ENCODE measurements at places on chromosomes 4 and X.

DNA sequence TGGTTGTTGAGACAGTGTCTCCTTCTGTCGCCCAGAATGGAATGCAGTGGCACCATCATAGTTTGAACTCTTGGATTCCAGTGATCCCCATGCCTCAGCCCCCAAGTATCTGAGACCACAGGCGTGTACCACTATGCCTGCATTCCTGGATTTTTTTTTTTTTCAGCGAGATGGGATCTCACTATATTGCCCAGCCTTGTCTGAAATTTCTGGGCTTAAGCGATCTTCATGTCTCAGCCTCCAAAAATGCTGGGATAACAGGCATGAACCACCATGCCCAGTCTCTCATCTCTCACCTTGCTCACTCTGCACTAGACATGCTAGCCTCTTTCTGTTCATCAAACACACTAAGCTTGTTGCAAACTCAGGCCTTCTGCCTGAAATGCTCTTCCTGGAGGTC lies 104.1 kb downstream of the UBE2K start:
- H3K27me3 ChIP-seq = no peaks in the 10 kb centered on the region
- H3K4me3 ChIP-seq = no peak overlapping the region
- no peaks in the 10 kb centered on the region for H3K4me1 ChIP-seq

GRCh38 chr4:158481811-158482210 lies 39.9 kb upstream of the RXFP1 start:
- DNase-seq = no peak
- H3K27ac ChIP-seq = no peak overlapping the region
- no peak overlapping the region for H3K4me3 ChIP-seq

DNA sequence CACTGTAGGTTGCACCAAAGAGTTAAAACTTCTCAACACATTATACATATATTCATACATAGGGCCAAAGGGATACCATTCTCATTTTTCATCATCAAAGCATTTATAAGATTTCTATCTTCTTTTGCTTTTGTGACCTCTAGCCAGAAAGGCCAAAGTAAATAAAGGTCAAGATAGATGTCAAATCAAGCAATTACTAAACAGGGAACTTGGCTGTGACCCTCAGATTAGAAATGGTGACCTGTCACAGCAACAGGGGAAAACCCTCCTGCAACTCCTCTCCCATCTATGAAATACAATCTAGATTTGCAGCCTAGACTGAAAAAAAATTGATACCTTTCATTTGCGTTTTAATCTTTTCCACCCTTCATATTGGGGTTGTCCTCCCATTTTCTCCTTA lies 225.6 kb upstream of the FAM241A start:
- no peak for DNase-seq
- H3K4me1 ChIP-seq = no peaks in the 10 kb centered on the region

- H3K36me3 ChIP-seq = no peaks in the 10 kb centered on the region
- H3K4me1 ChIP-seq = peaks cover 10% of the 10 kb centered on the region
- no peak overlapping the region for H3K4me3 ChIP-seq
- no peak for DNase-seq
- H3K27me3 ChIP-seq = peaks cover 2% of the 10 kb centered on the region
These were observed 216.4 kb downstream of the PALLD start for GRCh38 chr4:168713253-168713652.

GRCh38 chr4:113106108-113106507 lies 56.7 kb downstream of the ANK2 start:
- no peak overlapping the region for H3K27ac ChIP-seq
- H3K4me3 ChIP-seq = no peak overlapping the region
- peaks cover 4% of the 10 kb centered on the region for H3K27me3 ChIP-seq

- peaks cover 29% of the 10 kb centered on the region for H3K27me3 ChIP-seq
- no peak for DNase-seq
- H3K4me3 ChIP-seq = no peak overlapping the region
- H3K27ac ChIP-seq = no peak overlapping the region
These were observed 25.7 kb upstream of the TRPC3 start for GRCh38 chr4:121977251-121978171.

GRCh38 chr4:157204634-157205244 lies 15.8 kb upstream of the GRIA2 start:
- DNase-seq = no peak
- H3K36me3 ChIP-seq = no peaks in the 10 kb centered on the region
- no peaks in the 10 kb centered on the region for H3K27me3 ChIP-seq
- H3K4me3 ChIP-seq = no peak overlapping the region
- H3K27ac ChIP-seq = no peak overlapping the region
- no peaks in the 10 kb centered on the region for H3K4me1 ChIP-seq

GRCh38 chrX:21708116-21708515 lies 49.8 kb downstream of the SMPX start:
- no peak overlapping the region for H3K27ac ChIP-seq
- H3K36me3 ChIP-seq = no peaks in the 10 kb centered on the region
- no peaks in the 10 kb centered on the region for H3K27me3 ChIP-seq
- no peaks in the 10 kb centered on the region for H3K4me1 ChIP-seq
- H3K4me3 ChIP-seq = no peak overlapping the region

DNA sequence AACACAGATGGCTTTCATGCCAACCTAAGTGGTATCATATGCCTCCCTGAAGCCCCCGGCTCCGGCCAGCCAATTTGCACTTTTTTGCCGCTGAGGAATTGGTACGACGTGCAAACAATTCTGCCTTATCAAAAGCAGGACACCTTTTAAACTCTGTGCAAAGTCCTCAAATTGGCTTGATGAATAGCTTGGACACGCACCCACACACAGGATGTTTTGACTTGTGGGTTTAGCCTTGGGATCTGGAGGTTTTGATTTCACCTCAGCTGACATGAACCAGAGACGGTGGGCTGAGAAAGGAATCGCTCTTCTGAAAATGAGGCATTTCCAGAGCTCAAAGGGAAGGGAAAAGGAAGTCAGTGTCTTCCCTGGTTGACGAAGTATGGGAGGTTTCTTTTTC lies 110.8 kb upstream of the SHOX start:
- H3K36me3 ChIP-seq = no peaks in the 10 kb centered on the region
- no peaks in the 10 kb centered on the region for H3K4me1 ChIP-seq
- no peak overlapping the region for H3K27ac ChIP-seq
- H3K4me3 ChIP-seq = no peak overlapping the region

DNA sequence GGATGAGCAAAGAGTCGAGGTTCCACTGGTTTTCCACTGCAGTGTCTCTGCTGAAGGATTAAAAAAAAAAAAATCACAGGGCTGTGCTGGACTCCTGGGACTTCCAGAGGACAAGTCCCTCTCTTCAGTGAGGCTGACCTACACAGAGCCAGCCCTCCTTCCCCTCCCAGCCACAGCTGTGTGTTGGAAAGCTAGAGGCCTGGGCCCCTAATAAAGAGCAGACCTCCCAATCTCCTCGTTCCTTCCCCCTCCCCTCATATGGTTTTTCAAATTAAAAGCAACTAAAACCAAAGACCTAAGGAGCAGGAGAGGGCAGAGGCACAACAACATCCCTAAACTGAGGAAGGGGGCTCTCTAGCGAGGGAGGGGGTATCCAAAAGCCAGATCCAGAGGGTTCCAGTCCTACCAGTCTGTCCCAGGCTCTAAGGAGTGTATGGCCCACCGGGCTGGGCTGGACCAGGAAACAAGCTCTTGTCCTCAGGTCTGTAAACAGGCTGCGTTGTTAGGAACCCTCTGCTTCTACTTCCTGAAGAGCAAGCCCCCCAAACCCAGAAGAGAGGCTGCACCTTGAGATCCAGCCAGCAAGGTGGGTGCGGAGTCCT lies 4.0 kb upstream of the PDGFRA start:
- no peaks in the 10 kb centered on the region for H3K36me3 ChIP-seq
- H3K4me1 ChIP-seq = peaks cover 17% of the 10 kb centered on the region
- peaks cover 73% of the 10 kb centered on the region for H3K27me3 ChIP-seq
- H3K4me3 ChIP-seq = no peak overlapping the region
- H3K27ac ChIP-seq = no peak overlapping the region
- no peak for DNase-seq

DNA sequence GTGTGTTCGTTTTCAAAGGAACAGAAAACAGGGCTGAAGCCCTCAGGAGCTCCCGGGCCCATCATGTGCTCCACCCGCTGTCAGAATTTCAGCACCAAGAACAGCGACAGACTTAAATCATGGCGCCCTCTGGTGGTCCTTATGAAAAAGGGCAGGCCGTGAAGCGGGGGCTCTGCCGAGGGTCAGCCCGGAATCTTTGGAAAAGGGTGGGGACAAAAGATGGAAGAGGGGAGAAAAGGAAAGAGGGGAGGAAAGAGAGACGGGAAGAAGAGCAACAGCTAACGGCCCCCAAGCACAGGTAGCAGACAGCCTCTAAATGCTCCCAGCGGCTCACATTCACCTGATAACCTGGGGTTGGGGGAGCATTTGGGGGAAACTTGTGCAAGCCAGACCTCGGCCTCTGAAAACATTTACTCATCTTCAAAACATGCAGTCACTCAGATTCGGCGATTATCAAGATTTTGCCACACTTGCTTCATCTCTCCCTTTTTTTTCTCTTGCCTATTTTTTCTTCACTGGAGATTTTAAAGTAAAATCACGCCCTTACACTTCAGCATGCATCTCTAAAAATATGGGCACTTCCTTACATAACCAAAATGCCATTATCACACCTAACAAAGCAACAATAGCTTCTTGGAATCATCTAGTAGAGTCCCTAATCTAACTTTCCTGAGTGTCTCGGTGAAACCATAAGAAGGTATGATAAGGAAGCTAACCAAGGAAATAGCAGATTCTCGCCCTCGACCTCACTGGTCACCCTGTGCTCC lies 28.1 kb upstream of the MAN2B2 start:
- no peak overlapping the region for H3K4me3 ChIP-seq
- H3K27me3 ChIP-seq = peaks cover 2% of the 10 kb centered on the region
- DNase-seq = peak; percentile 28
- H3K4me1 ChIP-seq = no peaks in the 10 kb centered on the region

GRCh38 chr4:24076811-24077210 lies 187.0 kb upstream of the PPARGC1A start:
- no peaks in the 10 kb centered on the region for H3K27me3 ChIP-seq
- no peaks in the 10 kb centered on the region for H3K36me3 ChIP-seq
- no peak overlapping the region for H3K4me3 ChIP-seq
- H3K4me1 ChIP-seq = no peaks in the 10 kb centered on the region

Measured in activated T-helper 2 cell treated with anti-CD3 and anti-CD28 coated beads, Interferon-gamma antibody, Interleukin-2, Interleukin-4, amounts not matched to agents 10 μg/mL and 5 μg/mL and 100 μg/mL, durations not matched to agents 14 hours and 24 hours and 36 hours (primary cell).